Thoracic aorta (tissue), 2 donors: ENCODE measurements at places on chromosomes 12 and 14. TPM values are rescaled to one million over a fixed set of nuclear protein-coding genes. Genes with fewer than 3 reads are reported as not detected.

- no peak for DNase-seq
Observed at GRCh38 chr12:109305547-109305946, 3.5 kb downstream of the FOXN4 start.

- no peak for DNase-seq
Observed at GRCh38 chr12:103422328-103422727, 73.4 kb downstream of the C12orf42 start.

- DNase-seq: no peak
Observed at GRCh38 chr12:116864371-116865160, 16.7 kb downstream of the HRK start.

Gene OS9
- total RNA-seq: 253 TPM

DNA sequence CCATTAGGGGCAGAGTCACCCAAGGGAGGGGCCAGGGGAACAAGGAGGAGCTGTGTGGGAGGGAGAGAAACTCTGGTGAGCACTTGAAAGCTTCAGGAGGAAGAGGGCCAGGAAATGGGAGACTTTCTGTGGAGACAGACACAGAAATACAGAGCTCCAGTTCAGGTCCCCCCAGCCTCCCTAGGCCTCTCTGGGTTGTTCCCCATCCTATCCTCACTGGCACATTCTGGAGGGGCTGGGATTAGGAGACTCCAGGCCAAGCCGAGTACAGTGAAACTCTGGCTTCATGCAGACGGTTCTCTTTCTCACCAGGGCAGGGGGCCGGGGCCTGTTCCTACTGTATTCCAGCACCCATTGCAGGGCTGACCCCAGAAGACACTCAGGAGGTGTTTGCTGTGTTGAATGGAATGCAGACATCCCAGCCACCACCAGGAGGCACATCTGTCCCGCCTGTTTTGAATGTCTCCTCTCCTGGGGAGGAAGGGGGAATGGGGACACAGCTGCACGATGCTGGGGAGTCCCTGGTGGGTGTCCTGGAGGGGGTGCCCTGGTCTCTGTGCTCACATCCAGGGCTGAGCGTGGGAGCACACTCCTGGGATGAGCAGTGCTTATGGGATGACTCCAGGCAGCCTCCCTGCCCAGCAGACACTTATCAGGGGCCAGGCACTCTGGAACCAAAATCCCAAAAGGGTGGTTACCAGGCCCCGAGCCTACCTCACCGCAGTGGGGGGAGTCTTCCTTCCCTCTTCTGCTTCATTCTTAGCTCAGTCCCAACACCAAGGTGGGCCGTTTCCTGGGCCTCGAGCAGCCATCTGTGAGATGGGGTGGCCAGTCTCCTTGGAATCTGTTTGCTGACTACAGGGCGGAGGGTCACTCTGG is 5.5 kb upstream of the KRT84 start:
- no peak for DNase-seq

DNA sequence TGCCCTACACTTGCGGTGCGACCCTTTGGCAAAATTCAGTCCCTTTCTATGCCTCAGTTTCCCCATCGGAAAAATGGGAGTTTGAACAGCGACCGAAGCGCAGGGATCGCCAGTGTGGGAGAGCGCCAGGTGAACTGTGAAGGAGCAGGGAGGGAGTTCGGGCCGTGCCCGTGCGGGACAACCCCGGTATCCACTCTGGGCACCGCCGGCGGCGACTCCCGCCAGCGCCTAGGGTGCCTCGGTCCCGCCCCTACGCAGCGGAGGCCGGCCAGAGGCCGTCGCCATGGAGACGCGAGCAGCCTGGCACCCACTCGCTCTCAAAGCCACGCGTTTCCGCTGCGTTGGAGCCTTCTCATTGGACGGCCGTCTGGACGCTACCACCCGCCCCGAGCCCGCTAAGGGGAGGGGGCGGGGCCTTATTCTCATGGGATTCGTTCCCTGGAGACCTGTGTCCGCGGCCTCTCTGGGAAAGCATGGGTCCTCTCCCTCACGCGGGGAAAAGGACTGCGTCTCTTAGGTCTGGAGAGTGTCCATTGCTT is 729 bp upstream of the MLEC start:
- peak; percentile 93 for DNase-seq

Gene IFNG-AS1
- total RNA-seq: 0.92 TPM

Gene KRT73
- total RNA-seq: not detected

DNA sequence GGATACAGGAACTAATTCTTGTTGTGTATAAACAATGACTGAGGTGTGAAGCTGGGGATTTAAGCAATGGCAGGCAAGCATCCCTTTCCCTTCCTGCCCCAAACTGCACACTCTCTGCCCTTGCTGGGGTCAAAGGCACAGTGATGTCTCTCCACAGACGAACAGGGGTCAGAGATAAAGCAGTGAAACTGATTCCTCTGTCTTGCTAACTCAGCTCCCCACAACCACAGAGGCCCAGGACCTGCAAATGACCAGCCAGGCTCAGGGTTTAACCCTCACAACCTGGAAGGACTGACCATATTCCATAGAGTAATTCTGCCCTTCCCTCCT is 67.2 kb downstream of the CCDC88C start:
- no peak for DNase-seq

Gene MRPL42
- 25.0 TPM for total RNA-seq

Gene EGLN3
- 10.8 TPM for total RNA-seq

- no peak for DNase-seq
Observed at GRCh38 chr12:19200261-19200660, 70.7 kb downstream of the PLEKHA5 start.

DNA sequence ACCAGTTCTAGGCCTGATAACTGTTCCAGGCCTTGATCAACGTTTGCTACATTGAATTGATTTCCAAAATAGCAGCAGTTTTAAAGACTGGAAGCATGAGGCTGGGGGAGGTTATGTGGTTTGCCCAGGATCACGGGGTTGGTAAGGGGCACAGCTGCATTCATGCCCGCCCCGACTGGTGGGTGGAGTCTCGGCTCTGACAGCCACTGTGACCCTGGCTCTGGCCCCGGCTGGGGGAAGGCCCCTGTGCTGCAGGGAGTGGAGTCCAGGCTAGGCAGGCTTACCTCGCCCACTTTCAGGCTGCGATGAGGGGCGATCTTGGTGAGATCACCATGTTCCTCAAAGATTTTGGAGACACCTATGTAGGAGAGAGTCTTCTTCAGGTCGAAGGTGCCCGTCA is 13.3 kb upstream of the SERPINA9 start:
- no peak for DNase-seq

Gene PIK3C2G
- total RNA-seq: not detected

GRCh38 chr12:29552324-29552927 is 54.9 kb upstream of the OVCH1 start:
- DNase-seq: no peak

Gene PLEK2
- 5.9 TPM for total RNA-seq

- no peak for DNase-seq
Observed at GRCh38 chr12:119019166-119019565, 37.8 kb downstream of the SRRM4 start.

Gene FLRT2
- total RNA-seq: 45.4 TPM

DNA sequence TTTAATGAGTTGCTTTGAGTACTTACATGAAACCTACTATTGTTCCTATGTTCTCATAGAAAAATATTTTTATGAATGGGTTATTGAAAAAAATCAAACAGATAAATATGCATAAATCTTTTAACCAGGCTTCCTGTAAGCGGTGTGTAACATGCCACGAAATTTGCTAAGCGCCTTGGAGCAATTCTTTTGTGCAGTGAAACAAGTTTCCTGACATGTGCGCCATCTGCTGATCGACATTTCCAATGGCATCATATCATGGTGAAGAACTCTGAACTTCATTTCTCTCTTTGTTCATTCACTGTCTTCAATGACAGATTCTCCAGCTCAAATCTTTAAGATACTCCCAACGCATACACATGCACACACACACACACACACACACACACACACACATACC is 145.6 kb upstream of the NAV3 start:
- no peak for DNase-seq

DNA sequence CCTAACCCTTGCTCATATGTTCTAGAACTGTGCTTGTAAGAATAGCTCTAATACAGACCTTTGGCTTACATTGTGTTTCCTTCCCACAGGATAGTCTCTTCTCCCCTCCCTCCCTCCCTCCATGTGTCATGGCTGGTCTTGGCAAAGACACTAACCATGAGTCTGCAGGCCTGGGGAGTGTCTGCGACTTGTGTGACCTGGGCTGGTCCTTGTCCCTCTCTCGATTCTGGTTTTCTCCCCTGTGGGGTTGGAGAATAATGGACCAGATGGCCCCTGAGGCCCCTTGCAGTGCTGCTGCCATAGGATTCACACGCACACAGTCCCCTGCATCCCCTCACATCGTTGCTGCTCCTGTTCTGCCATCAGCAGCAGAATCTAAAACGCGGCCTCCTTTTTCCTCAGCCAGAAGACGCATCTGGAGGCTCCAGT is 30.3 kb downstream of the DEGS2 start:
- DNase-seq: no peak

Gene CPNE8
- 42.4 TPM for total RNA-seq

DNA sequence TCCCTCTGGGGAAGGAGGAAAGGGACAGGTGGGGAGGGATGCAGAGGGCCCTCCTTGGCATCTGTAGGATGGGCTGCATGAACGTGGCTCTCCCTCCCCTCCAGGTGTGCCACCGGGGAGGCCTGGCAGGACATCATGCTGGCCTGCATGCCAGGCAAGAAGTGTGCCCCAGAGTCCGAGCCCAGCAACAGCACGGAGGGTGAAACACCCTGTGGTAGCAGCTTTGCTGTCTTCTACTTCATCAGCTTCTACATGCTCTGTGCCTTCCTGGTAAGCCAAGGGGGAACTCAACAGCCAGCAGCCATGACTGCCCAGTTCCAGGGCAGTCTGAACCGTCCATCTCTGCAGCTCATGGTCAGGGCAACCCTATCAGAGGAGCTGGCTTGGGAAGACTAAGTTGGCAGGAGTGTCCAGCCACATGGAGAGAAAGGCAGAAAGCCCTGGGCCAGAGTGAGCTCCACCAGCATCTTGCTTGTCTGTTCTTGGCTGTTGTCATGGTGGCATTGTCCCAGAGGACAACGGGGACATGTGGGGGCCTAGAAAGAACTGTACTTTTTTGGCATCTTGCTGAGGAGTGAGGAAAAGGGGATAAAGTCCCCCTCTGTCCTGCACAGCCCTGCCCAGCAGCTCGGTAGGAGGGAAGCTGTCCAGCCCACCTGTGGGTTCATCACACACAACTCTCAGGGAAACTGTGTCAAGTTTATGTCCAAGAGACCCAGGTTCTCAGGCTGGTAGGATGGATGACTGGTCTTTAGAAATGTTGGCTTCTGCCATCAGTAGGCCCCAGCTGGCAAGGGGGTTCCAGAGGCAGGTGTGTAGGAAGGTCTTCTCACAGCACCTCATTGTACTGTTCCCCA is 129.8 kb upstream of the FKBP4 start:
- DNase-seq: no peak

- no peak for DNase-seq
Observed at GRCh38 chr14:78083837-78084236, 86.3 kb upstream of the NRXN3 start.

DNA sequence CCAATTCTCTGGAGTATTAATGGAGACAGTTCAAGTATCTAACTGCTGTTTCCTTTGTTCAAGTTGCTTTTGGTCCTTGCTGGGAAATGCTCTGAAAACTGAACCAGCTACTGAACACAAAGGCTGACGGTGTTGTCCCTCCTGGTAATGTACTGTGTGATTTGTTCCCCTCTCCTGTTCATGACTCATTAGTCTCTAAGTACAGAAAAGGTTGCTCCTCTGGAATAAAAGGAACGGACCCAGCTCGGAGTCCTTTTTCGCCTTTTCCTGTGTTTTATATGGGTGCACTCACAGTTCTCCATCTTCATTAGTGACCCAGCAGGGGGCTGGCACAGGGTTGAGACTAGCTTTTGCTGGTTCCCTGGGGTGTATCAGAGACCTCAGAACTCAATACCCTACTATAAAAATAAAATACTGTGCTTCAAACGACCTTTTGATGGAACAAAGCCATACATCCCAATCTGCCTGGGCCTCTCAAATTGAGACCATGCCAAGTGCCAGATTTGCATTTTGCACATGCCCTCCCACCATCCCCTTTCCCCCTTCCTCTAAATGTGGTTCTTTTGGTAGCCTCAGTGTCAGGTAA is 269.7 kb downstream of the RAD51B start:
- no peak for DNase-seq
